HuH-7 (cell line): ENCODE measurements at places on chromosomes 16 and 17.
A peak's percentile ranks its signal among the peaks of the same experiment; 100 is the strongest.

DNA sequence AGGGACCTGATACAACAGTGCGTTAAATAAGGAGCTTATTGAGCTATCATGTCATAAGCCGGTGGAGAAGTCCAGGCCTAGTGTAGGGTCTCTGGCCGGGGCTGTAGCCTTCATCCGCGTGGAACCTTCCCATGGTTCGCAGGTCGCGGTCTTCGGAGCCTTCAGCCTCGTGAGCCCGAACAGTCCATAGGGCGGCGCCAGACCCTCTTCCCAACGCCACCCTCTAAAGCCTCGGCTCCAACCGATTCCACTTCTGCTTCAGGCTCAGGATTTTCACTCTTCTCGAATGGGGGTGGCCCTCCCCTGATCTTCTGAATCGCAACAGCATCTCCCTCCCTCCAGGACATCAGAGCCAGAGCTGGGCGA, 10.3 kb upstream of the BRCA1 start:
- DNase-seq: no peak

DNA sequence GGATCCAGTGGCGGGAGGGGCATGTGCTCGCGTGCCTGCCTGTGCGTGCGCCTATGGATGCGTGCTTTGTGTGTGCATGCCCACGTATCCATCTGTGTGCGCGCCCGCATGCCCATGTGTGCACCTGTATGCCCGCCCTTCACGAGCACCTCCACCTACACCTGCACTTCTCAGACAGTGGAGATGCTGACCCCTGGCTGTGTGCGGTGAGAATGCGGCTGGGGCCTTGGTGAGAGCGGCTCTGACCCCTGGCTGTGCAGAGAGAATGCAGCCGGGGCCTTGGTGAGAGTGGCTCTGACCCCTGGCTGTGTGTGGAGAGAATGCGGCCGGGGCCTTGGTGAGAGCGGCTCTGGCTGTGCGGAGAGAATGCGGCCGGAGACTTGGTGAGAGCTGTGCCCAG, 33.9 kb downstream of the AXIN1 start:
- peak; percentile 67 for DNase-seq

DNA sequence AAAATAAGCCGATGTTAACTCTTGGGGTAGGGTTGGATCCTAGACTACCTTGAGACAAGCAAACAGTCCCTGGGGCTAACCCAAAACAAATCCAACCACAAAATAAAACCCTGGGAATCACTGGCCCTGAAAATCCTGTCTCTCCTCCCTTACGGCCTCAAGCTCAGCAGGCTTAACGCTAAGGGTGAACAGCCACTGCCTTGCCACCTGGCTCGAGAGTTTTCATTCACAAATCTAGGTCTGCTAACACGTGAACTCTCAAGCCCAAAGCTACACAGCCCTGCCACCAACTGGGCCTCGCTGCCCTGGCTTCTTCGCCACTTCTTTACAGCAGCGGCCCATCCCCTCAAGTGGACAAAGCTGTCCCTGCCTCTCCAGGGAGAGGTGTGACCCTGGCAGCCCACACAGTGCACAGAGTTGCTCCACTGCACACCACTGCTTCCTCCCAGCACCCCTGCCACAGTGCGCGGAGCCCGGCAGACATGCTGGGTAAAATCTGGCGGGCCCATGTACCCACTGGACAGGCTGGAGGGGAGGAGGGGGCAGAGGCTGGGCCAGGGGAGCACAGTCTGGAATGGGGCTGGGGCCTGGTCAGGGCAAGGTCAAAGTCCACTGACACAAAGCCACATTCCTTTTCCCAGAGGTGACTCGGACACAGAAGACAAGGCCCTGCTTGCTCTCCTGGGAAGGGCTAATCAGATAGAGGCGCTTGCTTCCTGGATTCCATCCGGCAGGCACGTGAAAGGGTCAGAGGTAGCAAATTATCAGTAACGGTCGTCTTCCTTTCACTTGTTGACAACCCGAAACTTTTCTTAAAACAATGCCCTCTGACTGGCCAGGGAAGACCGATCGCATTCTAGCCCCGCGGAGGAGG, 996 bp downstream of the PCYT2 start:
- peak; percentile 91 for DNase-seq

GRCh38 chr16:572865-573650, 3.3 kb downstream of the PIGQ start:
- DNase-seq: no peak

DNA sequence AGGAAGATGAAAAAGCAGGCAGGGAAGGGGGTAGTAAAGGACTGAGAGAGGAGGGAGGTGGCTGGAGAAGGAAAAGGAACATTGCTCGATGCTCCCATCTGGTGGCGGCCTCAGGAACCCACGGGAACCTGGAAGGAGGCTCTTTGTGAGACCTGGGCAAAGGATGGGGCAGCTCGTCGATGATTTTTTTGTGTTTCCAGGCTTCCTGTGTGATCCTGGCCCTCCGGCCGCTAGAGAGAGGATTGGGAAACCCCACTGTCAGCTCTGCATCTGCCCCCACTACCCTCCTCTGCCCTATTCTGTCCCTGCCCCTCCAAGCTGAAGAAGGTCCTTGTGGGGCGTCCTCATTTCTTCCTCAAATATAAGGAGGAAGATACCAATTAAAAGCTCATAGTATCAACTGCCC, 6.6 kb downstream of the WFIKKN2 start:
- peak; percentile 97 for DNase-seq

DNA sequence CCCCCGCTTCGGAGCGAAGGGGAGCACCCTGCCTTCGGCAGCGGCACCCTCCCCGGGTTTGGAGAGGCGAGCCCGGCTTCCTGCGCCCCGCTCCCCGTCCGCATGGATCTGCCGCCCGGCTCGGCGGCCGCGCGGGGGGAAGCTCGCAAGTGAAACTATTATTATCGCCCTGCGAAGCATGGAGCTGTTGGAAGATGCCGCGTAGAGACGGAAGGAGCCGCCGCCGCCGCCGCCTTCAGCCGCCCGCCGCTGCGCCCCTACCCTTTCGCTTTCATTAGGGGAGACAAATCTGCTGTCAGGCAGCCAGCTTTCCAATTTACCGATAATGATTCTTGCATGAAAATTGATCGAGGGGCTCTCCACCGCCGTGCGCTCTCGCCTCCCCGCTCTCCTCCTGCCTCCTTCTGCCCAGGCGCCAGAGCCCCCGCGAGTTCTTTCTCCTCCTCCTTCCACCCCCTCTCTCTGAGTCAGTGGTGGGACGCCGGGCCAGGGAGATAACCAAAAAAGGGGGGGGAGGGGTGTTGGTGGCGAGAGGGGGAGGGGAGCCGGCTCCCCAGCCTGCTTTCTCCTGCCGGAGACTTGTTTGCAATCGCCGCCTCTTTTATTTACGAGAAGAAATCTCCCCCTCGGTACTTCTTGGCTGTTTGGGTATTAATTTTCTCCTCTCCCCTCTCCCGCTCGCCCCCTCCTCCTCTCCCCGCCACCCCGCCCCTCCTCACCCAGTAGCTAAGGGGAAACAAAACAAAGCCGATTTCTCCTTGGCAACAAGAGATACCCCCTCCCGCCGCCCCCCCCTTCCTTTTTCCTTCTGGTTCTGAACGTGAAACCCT, 58.0 kb upstream of the GSE1 start:
- DNase-seq: peak; percentile 90

- no peak for DNase-seq
Observed at GRCh38 chr17:28071891-28072606, 29.6 kb downstream of the NLK start.

DNA sequence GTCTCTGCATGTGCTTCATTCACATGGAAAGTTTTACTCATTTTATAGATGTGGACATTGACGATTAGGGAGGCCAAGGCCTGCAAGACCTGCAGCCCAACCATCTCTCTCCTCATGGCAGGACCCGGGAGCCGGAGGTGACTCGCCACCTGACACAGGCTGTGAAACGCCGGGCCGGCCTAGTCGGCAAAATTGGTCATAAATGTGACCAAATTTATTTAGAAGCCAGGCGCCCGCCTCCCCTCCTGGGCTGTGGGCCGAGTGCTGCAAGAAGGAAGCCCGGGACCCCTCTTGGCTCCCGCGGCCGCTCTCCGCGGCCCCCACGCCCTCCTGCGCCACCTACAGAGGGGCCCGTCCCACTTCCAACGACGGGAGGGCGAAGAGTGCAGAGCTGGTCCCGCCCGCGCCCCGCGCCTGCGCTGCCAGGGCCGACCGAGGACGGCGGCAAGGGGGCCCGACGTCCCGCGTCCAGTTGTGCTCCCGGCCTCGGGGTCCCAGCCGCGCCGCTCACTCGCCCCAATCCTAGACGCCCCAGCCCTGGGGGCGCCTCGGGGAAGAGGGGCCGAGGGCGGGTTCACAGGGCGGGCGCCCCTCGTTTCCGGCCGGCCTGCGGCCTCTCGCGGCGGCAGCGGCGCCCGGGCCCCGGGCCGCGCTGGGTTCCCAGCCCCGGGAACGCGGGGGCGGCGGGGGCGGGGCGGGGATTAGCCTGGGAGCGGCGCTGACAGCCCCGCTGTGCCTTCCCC, 47.5 kb downstream of the WNT3 start:
- peak; percentile 74 for DNase-seq

- no peak for DNase-seq
Observed at GRCh38 chr16:11780991-11781680, 15.9 kb downstream of the ZC3H7A start.

- no peak for DNase-seq
Observed at GRCh38 chr16:49158029-49158642, 123.5 kb downstream of the CBLN1 start.

- DNase-seq: no peak
Observed at GRCh38 chr16:85519540-85520231, 93.4 kb upstream of the GSE1 start.

- no peak for DNase-seq
Observed at GRCh38 chr16:49650603-49651002, 205.3 kb downstream of the ZNF423 start.

DNA sequence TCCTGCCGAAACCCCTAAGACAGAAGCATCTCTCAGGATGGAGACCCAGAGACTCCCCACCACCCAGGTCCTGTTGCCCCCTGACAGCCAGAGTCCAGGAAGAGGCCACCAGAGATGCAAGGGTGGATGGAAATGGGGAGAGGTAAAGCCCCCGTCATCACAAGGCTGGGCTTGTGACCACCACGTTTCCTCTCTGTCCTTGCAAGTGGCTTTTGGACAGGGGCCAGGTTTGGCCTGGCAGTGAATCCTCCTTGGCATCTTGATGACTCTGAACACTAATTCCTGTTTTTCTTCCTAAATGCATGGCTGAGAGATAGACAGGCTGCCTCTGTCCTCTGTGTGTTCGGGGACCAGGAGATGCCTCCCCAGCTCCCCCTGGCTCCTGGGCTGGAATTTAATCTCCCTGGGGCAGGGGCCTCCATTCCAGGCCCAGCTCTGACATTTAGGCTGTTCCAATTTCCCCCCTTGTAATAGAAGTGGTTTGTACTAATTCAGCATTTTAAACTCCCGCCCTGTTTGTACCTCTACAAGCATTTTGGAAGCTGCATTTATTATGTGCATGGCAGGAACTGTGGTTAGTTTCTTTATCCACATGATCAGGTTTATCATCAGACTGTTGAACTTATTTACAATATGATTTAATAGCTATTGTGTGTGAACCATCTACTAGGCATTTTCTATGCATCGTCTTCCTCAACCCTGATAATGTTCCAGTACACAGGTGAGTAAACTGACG, 116.1 kb upstream of the IRX6 start:
- no peak for DNase-seq

GRCh38 chr17:51443646-51444045, 183.3 kb downstream of the UTP18 start:
- no peak for DNase-seq

GRCh38 chr17:68693896-68694295, 92.7 kb upstream of the FAM20A start:
- DNase-seq: no peak

DNA sequence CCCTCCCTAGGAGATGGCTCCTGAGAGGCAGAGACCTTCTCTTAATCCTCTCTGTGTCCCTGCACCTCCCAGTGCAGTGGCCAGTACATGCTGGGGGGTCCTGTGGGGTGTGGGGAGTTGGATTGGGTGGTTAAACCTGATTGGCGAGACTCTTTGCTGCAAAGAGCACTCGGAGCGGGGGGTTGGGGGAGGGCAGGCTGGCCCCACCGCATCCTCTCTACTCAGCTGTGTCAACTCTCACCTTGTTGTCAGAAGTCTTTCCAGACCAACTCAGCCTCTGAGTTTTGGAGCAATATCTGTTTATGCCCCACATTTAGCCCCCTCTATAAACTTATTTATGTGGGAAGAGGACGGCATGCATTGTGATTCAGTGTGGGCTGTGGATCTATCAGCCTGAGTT, 40.0 kb downstream of the SMARCE1 start:
- no peak for DNase-seq

DNA sequence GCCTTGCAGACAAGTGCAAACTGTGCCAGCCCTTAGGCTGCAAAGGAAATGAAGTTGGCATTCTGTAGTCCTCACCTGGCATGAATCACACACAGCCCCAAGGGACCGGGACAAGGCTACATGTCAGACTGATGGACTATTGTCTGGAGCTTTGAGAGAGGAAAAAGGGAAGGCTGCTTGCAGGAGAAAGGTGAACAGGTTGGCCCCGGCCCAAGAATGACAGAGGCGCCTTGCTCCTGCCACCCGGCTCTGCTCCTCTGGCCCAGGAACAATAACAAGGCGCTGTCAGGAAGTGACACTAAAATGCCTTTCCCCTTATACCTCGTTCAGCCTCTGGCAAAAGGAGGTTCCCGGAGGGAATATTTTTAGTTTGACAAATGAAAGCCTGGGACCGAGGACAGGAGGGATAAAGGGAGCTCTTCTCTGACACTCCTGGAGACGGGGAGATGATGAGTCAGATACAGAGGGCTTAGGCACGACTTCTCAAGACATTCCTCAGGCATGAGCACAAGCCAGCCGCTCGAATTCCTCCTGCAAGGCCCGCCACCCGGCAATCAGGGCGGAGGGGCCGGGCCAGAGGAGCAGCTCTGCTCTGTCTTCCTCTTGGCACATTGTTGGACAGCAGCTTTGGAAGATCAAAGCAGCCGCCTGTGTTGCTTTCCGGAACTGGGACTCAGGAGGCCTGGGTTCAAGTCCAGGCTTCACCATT, 105.8 kb downstream of the NOG start:
- no peak for DNase-seq

DNA sequence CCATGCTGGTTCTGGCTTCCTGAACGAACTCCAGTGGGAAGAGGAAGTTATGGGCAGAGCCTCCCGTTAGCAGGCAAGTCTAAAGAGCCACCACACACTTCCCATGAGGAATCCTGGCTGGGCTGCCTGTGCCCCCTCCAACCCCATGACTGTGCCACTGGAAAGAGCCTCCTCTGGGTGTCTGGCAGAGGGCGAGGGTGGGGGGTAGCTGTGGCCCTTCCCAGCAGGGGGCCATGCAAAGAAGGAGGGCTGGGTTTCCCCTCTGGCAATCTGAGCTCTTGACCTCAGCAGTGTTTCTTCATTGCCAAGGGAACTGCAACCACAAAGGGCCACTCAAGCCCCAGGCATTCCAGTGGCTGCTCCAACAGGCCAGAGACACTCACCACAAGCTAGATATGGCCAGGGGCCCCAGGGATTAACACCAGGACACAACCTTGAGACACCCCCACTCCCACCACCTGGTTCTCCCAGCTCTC, 1.7 kb upstream of the RRAD start:
- no peak for DNase-seq

GRCh38 chr16:86844695-86845094, 266.3 kb downstream of the FOXL1 start:
- DNase-seq: no peak
